ENCODE measurements at places on chromosomes 7 and 10.
A peak's percentile ranks its signal among the peaks of the same experiment; 100 is the strongest.

DNA sequence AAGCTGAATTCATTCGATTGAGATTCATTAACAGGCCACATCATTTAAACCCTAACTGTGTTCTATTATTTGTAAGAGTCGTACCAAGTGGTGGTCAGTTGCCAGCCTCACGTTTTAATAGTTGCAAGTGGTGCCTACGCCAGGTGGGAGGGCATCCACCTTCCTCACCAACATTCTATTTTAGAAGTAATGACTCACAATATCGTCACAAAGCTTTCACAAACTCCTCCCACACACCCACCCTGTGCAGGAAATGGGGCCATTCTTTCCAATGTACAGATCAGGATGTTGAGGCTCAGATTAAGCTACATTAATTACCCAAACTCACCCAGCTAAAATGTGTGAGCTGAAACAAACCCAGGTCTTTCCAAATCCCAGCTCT, 77.3 kb upstream of the SAMD8 start:
- DNase-seq, result no peak

- DNase-seq, result peak; percentile 70
These were observed 4.7 kb upstream of the EBF3 start for GRCh38 chr10:129968853-129969183.

- DNase-seq, result no peak
These were observed 19.0 kb downstream of the GARS1 start for GRCh38 chr7:30613366-30614325.

DNA sequence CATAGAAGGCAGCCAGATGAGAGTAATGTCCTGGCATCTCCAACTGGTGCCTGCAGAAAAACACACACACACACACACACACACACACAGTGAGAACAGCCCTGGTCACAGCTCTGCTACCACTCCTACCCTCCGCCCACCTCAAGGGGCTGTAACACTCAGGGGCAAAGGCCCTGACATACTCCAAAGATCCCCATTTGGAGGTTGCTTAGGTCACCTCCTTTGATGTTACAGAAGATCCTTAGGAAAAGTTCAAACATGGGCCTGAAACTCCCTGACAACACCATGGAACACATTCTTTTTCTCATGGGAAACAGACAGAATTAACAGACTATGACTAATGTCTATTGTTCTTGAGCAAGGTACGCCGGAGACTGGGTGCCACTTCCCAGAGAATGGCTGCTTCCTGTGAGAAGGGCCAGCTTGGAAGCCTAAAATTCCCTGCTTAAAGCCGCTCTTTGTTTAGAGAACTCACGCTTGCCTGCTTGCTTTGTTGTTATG, 27.7 kb downstream of the DENND11 start:
- no peak for DNase-seq

- DNase-seq, result no peak
These were observed 1014.7 kb downstream of the NRG3 start for GRCh38 chr10:82889728-82890127.

- DNase-seq, result no peak
These were observed 95.7 kb upstream of the SVIL start for GRCh38 chr10:29730458-29730857.

DNA sequence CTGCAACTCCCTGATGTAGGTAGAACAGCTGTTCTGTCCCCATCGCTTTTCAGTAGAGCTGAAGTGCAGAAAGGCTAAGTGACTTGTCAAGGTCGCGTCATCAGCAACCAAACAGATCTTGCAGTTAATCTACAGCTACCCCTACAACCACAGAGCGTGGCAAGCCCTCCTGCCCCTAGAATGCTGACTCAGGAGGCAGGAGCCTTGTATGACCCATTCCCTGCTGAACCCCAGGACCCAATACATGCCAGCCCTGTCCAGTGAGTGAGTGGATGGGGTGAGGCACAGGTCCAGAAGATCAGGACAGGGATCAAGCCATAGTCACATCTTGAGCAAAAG, 26.6 kb upstream of the GJD4 start:
- DNase-seq, result no peak

- DNase-seq, result no peak
These were observed 27.4 kb upstream of the LOXL4 start for GRCh38 chr10:98295401-98295811.

GRCh38 chr10:71423901-71424300, 27.2 kb downstream of the CDH23 start:
- DNase-seq, result no peak

DNA sequence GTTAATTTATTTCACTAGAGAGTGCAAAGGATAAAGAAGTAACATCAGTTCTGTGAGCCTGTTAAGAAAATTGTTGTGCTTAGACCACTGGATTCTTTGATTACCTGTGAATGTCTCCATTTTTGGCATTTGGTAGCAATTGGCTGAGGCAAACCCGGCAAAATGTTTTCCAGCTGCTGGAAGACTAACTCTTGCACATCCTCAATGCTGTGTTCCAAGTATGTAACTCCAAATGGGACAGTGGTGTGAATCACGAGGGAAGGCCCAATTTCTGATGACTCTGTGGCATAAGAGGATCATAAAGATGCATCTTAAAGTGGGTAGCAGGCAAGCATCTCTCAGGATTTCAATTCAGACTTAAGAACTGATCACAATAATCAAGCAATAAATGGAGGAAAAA, 268.8 kb downstream of the RNLS start:
- DNase-seq, result no peak

DNA sequence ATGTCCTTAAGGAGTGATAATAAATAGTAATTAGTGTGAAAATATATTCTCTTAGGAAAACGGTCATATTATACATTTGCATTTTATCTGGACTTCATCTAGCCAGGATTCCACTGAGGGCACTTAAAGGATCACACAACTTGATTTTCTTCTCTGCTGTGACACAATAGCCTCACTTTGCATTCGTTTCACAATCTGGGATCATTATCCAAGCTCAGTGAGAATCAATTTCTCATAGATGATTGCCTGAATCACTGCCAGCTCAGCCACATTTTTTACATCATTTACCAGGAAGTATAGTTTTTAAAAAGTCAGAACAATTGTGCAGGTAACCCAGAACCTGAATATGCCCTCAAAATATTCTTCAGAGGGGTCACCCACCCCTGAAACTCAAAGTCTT, 68.9 kb downstream of the PTPRZ1 start:
- no peak for DNase-seq

DNA sequence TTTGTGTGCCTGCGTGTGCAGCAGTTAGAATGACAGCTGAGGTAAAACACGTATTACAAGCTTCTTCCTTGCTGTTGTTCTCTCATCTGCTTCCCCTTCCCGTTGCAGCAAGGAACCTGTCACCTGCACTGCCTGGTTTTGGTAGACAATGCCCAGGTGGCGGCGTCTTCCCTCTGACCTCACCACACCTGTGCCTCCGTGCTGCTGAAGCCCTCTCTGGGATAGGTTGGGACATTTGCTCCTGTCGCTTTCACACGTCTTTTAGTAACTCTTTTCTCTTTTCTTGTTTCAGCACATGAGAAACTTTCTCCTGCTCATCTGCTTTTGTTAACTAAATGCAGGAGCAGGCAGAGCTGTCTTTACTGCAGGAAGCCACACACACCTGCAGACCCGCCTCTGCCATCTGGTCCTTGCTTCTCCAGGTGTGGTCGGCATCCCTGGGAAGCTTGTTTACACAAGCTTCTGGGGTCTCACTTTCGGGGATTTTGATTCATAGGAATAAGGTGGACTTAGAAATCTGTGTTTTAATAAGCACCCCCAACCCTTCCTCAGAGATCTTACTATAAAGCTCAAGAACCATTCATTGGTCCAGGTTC, 60.7 kb upstream of the EXOC6 start:
- DNase-seq, result no peak

GRCh38 chr10:57699944-57700343, 567.8 kb downstream of the IPMK start:
- no peak for DNase-seq

GRCh38 chr10:114643158-114643557, 14.9 kb downstream of the ABLIM1 start:
- DNase-seq, result no peak

- no peak for DNase-seq
These were observed 109.0 kb downstream of the FZD1 start for GRCh38 chr7:91373111-91373800.

- DNase-seq, result no peak
These were observed 23.8 kb downstream of the DIP2C start for GRCh38 chr10:665579-666091.

DNA sequence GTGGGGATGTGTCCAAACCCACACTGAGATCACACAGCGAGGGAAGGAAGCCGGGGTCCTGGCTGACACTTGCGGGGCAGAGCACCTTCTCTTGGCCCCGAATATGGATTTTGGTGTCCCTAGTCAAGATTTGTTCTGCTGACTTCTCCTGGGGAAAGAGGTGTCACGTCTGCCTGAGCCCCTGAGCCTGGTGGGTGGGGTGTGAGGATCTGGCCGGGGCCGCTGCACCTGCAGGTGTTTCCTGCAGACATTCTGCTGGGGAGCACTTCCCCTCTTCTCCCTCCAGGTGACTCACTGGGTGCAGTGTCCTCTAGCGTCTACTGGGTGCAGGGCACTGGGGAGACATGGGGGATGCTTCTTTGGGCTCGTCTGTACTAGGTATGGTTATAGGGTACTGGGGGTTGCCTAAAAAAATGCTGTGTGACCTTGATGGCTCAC, 99.2 kb downstream of the GRK5 start:
- peak; percentile 83 for DNase-seq

DNA sequence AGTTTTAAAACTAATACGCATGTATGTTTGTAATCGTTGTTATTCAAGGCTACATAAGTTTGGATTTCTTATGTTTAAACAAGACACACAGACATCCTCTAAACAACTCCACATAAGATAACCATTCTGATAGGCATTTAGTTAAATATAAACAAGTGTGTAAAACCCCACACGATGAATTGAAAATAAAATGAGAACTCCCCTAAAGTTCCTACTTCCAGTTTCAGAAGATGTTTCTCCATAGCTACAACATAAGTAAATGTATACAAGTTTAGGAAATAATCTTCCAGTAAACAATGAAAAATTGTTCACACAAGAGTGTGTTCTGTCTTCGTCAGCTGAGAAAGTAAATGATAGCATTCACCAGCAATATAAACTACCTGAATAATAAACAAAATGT, 246.8 kb downstream of the RNLS start:
- no peak for DNase-seq

DNA sequence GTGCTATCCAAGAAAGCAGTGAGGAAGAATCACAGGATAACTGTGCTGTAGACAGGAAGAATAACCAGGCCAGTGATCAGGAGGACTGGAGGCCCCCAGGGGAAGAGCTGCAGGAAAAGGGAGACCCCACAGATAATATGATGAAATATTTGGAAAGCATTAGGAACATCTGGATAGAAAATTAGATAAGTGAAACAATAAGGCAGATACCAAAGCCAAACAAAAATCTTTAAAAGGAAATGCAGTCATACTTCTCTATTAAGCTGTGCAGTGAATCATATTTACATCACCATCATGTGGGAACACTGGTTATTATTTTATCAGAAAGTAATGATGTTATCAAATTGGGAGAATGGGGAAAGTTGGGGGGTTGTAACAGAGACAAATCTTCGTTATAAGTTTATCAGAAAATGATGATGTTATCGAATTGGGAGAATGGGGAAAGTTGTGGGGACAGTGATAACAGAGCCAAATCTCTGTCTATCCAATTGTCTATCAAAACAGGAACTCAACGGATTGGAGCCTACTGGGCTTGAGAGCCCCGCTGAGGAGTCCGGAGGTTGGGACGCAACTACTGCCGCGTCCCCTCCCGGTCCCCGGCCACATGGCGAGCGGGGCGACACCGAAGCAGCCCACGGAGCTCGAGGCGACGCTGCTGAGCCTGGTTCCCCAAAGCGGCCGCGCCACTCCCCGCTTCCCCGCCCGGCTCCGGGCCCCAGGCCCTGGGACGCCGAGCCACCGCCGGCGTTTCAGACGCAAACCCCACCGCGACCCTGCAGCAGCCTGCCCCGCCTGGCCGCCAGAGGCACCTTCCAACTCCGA, 14.0 kb upstream of the RALA start:
- peak; percentile 58 for DNase-seq

- DNase-seq, result no peak
These were observed 92.0 kb upstream of the GDF10 start for GRCh38 chr10:47207894-47208469.

GRCh38 chr10:77501152-77501845, 136.3 kb downstream of the KCNMA1 start:
- DNase-seq, result no peak

DNA sequence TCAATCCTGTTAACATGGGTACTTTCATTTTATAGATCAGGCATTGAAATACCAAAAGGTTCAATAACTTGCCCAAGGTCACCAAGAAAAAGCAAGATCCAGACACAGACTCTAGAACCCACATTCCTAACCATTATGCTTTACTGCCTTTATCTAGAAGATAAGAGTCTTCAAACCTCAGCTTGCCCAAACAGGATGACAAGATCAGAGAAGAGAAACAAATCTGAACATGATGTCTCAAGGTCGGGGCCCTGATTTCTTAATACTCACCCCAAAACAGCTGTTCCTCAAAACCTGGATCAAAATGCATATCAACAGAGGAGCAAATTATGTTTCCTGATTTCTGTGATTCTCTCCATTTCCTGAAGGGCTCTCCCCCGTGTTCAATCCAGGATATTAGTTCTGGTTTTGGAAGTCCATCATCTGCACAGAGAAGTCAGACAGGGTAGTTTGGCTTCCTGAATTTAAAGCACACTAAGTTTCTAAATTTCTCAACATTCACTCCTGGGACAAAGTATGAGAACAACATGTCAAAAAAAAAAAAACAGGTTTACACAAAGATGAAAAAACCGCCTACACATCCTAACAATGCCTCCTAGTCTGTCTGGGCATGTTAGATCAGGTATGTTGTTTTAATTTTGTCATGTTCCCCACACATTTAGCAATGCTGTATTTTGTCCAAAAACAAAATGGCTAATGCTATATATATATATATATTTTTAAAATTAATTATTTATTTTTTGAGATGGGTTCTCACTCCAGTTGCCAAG, 16.2 kb downstream of the ZNF786 start:
- DNase-seq, result no peak

DNA sequence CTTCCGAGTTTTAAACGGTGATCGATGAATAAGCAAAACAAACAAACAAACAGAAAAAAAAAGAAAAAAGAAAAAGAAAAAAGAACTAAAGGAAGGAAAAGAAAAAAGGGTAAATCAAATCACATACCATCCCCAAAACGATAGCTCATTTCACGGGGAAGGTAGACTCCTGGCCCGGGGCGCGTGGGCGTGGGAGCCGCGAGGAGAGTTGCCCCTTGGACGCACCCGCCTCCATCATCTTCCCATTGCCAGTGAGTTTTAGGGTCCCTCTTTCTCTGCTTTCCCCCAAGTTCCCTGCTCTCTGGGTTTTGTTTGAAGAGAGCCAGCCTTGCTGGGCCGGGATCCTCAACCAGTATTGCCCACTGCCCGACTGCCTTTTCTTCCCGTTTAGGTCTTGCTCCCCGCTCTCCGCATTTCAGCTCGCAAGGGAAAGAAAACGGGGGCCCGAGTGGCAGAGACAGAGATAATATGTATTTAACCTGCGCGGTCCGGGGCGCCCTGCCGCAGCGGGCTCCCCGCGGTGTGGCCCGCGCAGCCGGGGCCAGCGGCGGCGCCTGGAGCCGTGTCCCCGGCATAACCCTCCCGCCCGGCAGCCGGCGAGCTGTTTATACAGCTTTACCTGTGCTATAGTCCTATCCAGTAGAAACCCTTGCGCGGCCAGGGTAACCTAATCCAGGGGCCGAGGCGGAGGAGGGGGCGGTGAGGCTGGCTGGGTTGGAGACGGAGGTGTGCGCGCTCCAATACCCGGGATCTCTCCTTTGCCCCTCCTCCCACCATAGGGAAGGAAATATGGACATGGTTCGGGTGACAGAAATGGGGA, 5.2 kb upstream of the GATA3 start:
- DNase-seq, result peak; percentile 42

- no peak for DNase-seq
These were observed 632.1 kb upstream of the KCND2 start for GRCh38 chr7:119640861-119641260.

GRCh38 chr7:112052993-112053736, 153.0 kb downstream of the DOCK4 start:
- no peak for DNase-seq

Measured in GM20000 (cell line).